Vagina (tissue), 2 donors: ENCODE measurements at places on chromosomes 12 and 14.

- DNase-seq = no peak
These were observed 1.1 kb upstream of the ACTR6 start for GRCh38 chr12:100199347-100200149.

DNA sequence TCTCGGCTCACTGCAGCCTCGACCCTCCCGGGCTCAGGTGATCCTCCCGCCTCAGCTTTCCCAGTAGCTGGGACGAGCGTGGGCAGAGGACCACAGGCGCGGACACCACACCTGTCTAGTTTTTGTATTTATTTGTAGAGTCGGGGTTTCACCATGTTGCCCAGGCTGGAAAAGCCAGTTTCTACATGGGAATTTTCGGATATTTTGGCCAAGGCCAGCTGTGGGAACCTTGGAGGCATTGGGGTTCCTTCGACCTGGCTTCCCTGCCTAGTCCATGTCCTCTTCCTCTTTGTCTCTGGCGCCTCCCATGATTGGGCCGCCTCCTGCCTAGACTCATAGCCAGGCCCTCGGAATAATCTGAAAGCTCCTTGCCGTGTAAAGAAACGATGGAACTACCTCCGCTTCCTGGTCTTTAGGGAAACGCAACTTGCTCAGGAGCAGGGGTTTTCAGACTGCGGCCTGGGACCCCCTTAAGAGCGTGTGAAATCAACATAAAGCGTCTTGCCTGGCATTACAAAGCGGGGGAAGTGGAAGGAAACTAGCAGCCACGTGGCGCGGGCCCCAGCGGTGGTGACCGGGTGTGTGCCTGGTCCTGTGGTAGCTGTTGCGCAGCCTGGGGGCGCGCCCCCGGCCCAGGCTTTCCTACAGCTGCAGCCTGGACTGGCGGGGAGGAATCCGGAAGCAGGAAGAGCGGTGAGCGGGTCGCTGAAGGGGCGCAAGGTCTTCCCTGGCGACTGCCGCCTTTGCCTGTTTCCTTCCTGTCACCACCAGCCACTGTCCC, 1.4 kb upstream of the HSP90AA1 start:
- DNase-seq = no peak

DNA sequence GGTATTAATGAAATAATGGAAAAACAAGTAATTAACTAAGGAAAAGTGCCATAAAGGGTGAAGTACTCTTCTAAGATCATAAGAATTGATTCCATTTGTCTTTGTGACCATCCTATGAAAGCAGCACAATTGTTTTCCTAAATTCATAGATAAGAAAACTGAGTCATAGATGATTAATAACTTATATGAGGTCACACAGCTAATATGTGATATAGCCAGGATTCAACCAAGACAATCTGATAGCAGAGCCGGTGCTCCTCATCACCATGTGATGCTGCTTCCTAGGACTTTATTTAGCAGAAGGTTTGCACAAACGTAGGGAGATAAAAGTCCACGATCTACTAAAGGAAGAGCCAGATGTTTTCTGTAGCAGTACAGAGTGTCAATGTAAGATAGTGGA, 181.5 kb upstream of the SYT1 start:
- no peak for DNase-seq

GRCh38 chr12:25347716-25348592, 97.2 kb upstream of the KRAS start:
- DNase-seq = no peak

DNA sequence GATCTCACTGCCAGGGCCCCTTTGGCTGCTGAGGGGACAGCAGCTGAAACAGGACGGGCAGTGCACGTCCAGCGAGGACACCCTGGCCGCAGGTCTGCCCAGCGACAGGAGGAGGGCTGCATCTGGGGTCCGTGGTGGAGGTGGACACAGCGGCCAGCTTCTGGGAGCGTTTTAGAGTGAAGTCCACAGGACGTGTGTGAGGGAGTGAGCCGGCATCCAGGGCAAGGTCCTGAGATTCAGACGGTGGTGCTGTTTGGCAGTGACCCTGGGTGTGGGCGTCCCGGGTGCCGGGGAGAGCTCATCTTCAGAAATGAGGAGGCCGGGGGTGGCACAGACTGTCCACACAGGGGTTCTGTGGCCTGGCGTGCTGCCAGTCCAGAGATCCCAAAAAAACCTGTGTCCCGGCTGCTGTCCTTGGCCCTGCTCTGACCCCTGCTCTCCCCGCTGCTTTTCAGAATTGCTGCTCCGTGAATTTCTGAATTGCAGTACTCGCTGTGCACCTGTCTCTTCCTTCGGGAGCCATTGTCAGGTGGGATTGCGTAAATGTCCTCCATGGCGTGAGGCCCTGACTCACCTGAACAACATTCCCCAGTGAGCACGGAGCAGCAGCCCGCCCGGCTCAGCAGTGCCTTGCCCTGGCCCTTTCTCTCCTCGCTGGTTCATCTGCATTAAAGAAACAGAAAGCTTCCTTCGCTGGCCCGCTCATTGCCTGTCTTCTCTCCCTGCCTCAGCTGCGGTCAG, 183.5 kb upstream of the C14orf180 start:
- DNase-seq = peak; percentile 85

- no peak for DNase-seq
These were observed 6.0 kb upstream of the IFT81 start for GRCh38 chr12:110117956-110118685.

- no peak for DNase-seq
These were observed 96.2 kb downstream of the PTPRB start for GRCh38 chr12:70540996-70541395.

DNA sequence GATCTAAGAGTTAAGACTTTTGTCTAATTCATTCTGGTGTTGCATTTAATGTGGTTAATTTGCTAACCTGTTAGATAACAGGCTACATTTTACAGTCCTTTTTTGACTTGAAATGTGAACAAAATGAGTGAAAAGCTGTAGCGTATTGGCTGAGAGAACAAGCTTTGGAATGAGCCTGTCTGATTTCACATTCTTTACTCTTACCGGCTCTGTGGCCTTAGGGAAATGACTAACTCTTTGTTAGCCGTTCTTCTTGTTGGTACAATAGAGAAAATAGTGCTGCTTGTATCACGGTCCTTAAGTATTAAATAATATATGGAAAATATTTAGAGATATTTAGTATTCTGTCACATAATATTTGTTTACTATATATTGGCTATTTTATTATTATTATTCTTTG, 1.9 kb downstream of the MNAT1 start:
- no peak for DNase-seq

DNA sequence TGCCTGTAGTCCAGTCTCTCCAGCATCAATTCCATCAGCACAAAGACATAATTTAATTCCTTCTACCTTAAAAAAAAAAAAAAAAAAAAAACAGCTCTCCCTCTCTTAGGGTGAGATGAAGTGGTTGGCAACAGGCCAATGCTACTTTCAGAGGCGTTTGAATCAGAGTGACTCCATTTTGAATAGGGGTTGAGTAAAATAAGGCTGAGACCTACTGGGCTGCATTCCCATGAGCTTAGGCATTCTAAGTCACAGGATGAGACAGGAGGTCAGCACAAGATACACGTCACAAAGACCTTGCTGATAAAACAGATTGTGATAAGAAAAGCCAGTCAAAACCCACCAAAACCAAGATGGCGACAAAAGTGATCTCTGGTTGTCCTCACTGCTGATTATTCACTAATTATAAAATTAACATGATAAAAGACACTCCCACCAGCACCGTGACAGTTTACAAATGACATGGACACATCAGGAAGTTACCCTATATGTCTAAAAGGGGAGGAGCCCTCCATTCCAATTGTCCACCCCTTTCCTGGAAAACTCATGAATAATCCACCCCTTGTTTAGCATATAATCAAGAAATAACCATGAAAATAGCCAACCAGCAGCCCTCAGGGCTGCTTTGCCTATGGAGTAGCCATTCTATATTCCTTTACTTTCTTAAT, 6.9 kb upstream of the TCL1B start:
- DNase-seq = no peak

- no peak for DNase-seq
These were observed 4.7 kb upstream of the ITGB7 start for GRCh38 chr12:53211476-53212381.

DNA sequence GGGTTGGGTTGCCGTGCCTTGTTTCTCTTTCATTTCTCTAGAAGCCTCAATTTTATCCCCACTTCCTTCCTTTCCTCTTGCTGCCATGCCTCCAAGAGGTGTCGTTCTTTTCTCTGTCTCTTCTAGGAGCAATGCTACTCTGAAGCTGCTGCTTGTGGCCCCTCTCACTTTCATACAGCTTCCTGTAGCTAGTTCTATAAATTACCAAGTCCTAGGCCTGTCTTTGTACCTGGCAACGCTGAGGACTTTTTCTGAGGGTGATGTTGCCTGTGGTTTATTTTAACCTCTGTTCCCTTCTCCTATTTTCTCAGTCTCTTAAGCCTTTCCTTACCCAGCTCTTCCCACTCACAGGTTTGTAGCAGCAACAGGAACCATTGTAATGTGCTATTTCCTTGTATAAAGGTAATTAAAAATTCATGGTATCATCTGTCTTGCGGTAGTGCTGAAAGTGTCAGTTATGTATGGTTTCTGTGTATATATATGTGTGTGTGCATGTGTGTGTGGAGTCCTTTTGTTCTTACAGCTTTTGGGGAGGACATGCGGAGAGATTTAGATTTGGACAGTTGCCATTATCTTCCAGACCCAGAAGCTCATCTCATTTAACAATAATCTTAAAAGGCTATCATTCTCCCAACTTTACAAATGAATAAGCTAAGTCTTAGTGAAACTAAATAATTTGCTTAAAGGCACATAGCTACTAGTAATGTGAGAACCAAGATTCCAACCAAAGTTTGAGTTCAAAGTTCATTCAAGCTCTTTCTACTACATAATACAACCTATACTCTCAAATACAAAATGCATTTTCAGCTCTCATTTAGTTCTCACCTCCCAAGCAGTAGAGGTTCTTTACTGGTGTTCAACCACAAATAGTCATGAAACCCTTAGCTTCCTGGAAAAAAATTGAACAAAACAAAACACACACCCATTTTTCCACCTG, 43.8 kb downstream of the DDHD1 start:
- DNase-seq = no peak

- no peak for DNase-seq
These were observed 1.5 kb downstream of the FGD4 start for GRCh38 chr12:32400866-32401265.

- no peak for DNase-seq
These were observed 50.5 kb upstream of the PWP1 start for GRCh38 chr12:107635139-107635538.

- DNase-seq = peak; percentile 90
These were observed 792 bp upstream of the CHD4 start for GRCh38 chr12:6607751-6608591.

DNA sequence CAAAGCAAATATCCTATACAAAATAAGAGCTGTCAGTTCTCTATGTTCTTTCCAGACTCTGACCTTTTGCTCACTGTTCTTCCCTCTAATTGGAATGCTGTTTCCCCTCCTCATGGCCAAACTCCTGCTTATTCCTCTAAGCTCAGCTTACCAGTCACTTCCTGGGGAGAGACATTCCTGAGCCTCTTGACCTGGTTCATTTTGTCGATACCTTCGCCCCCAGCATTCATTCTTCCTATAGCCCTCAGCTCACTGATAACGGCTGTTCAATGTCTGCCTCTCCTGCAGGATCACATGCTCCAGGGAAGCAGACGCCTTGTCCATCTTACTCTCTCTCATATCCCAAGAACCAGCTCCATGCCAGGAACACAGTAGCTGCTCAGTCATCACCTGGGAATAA, 431.0 kb downstream of the MED13L start:
- no peak for DNase-seq

- DNase-seq = no peak
These were observed 18.1 kb downstream of the CLMN start for GRCh38 chr14:95301527-95302187.
